NCI-H774 (cell line): ENCODE measurements at places on chromosomes 3 and 15.

DNA sequence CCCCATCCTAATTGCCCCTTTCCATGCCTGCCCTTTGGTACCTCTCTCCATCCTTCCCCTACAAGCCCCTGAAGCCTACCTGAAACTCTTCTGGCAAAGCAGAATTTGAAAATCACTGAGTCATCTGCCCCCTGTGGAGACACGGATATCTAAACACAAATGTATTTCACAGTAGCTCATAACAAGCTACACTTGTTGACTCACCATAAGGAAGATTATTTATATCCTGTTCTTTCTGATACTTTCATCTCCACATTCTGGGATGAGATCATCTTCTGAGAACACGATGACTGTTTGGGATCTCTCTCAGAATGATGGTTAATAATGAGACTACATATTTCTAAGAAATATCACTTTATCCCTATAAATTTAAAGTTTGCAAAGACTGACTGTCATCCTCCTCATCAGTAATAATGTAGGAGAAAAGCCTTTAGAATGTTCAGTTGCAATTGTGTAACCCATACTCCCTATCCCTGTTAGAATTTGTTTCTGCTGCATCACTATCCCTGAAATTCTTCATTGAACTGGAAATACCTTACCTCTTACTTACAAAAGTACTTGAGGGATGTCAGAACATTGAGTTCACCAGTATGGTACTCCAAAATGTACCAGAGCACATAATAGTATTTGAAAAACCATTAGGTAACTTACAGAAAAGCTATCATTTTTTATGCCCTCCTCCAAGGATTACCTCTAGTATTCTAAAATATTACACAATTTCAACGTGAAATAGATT lies 116.1 kb upstream of the IL12A start:
- no peak for DNase-seq

- no peak for DNase-seq
Observed at GRCh38 chr3:140004271-140004670, 69.3 kb downstream of the CLSTN2 start.

GRCh38 chr3:98796334-98796733 lies 33.2 kb downstream of the ST3GAL6 start:
- DNase-seq = no peak

DNA sequence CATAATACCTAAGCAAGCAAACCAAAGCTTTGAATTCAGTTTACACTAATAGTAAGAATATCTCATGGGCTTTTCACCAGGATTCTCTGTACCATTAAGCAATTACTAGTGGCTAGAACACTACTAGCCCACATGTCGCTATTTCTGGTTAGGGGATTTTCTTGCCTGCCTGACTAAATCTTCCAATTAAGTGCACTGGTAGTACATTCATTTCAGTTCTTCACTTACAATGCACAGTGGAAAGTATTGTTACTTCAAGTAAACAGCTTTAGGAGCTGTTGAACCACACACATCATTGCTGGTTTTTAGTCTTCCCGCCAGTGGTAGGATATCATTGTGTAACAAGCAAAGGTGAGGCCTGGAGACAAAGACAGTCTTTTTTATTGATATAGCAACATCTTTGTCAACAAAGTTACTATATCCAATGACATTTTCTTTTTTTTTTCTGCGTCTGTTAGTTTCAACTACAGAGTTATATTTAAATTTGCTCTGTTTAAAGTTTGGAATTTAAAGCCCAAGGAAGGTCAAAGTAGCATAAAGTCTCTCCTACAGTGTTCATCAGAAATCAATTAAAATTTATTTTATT lies 826.8 kb upstream of the NR2F2 start:
- DNase-seq = no peak
